Left ventricle myocardium superior (tissue), 1 donor: ENCODE measurements at places on chromosomes 2 and 18. TPM values are rescaled to one million over a fixed set of nuclear protein-coding genes. Genes with fewer than 3 reads are reported as not detected.

Gene ARHGEF4
- total RNA-seq, result 3.8 TPM

Gene RNF144A
- 15.6 TPM for total RNA-seq

Gene NEDD4L
- 67.4 TPM for total RNA-seq

Gene CFC1
- total RNA-seq, result not detected

- DNase-seq, result no peak
Observed at GRCh38 chr2:177625744-177626650, 233.4 kb downstream of the AGPS start.

GRCh38 chr2:169824373-169825333, at the start of gene METTL5:
TSS of gene METTL5 (minus strand) at chr2:169824905. CDS start at chr2:169824597, 308 bp downstream.
- peak; percentile 92 for DNase-seq

GRCh38 chr2:102116630-102117471, 25.7 kb upstream of the IL1R1 start:
- no peak for DNase-seq

DNA sequence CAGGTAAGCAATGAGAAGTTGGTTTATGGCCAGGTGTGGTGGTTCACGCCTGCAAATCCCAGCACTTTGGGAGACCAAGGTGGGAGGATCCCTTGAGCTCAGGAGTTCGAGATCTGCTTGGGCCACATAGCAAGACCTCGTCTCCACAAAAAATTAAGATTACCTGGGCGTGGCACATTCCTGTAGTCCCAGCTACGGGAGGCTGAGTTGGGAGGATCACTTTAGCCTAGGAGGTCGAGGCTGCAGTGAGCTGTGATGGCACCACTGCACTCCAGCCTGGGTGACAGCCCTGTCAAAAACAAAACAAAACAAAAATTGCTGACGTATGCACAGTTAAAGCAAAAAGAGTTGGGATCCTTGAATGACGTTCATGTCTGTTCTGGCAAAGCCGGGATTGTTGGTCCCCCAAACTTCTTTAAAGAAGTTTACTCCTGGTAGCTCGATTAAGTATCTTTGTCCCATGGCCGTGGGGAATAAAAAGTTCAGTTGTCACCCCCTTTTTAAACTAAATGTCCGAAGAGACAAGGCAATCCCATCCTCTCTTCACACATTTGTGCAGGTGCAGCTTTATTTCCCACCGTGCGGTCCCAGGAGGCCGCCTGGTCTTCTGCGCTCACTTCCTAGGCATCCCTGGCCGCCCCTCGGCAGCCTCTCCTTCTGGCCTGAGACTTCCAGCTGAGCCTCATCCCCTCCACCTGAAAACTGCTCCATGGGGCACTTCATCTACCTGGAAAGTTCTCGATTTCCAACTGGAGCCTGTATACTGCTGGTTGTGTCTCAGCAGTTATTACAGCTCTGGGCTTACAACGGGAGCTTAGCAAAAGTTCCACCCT, 762 bp upstream of the SPOPL start:
- DNase-seq, result no peak

DNA sequence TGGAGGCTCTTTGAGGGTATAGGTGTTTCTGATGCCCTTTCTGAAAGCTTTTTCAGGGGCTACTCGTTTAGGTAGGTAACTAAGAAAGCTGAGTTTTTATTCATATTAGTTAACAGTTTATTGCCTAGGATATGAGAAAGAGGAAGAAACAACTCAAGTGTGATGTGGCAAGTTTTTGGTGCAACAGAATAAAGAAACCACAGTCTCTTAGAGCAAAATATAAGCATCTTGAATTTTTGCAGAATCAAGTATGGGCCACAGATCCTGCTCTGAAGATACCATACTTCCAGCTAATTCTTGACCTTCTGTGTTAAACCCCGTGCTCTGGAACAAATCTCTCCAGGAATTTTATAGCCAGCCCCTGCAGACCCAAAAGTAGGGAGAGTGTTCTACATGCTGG, 147.7 kb upstream of the SLC1A4 start:
- no peak for DNase-seq

- DNase-seq, result no peak
Observed at GRCh38 chr2:211664321-211664720, 874.3 kb downstream of the ERBB4 start.

- peak; percentile 8 for DNase-seq
Observed at GRCh38 chr2:26494891-26495290, 17.0 kb upstream of the OTOF start.

DNA sequence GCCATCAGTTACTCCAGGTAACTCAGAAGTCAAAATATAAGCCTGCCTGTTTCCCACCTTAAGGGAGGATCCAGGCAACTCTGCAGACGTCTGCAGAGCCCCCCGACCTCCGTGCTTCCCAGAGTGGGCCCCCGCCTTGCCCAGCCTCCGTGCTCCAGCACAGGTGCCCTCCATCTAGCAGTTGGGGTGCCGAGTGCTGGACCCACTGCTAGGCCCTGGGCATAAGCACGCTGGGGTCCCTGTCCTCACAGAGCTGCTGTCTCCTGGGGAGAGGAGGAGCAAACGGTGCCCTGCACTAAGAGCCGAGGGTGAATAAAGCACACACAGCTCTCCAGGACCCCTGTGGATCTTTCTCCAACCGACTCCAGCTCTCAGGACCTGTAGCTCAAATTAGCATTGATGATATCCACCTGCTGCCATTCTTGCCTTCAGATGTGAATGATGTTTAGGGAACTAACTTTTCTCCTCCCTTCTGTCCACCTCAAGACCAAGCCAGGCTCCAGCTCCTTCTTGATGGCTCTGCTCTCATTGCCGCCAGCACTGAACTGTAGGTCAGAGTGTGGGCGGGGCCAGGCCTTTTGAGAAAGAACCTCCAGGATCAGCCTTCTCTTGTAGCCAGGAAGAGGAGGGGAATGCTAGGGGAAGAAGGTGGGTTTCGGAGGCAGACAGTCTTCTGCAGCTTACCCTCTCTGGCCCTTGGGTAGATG, 121.2 kb downstream of the SMAD7 start:
- DNase-seq, result no peak
